Fibroblast of upper back skin (primary cell): ENCODE measurements at places on chromosomes 2 and 18.

DNA sequence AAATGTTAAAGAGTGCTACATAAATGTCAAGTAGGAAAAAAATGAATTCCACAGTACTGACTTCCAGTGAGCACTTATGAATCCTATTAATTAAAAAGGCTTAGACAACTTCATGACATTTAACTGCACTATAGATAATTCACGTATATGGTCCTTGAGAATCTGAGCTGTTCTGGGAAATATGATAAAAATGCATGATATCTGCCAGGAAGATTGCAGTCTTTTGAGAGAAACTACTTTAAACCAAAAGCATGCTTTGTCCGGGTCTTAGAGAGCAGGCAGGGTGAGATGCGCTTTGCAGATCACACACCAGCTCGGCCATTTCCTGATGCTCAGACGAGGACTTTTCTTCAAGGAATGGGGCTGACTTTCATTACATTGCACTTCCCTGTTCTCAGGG lies 42.6 kb downstream of the CMPK2 start:
- peak; percentile 90 for DNase-seq

GRCh38 chr2:168715849-168716248 lies 86.6 kb upstream of the NOSTRIN start:
- no peak for DNase-seq

GRCh38 chr2:237434866-237435311 lies 20.9 kb upstream of the COL6A3 start:
- DNase-seq, result peak; percentile 79

DNA sequence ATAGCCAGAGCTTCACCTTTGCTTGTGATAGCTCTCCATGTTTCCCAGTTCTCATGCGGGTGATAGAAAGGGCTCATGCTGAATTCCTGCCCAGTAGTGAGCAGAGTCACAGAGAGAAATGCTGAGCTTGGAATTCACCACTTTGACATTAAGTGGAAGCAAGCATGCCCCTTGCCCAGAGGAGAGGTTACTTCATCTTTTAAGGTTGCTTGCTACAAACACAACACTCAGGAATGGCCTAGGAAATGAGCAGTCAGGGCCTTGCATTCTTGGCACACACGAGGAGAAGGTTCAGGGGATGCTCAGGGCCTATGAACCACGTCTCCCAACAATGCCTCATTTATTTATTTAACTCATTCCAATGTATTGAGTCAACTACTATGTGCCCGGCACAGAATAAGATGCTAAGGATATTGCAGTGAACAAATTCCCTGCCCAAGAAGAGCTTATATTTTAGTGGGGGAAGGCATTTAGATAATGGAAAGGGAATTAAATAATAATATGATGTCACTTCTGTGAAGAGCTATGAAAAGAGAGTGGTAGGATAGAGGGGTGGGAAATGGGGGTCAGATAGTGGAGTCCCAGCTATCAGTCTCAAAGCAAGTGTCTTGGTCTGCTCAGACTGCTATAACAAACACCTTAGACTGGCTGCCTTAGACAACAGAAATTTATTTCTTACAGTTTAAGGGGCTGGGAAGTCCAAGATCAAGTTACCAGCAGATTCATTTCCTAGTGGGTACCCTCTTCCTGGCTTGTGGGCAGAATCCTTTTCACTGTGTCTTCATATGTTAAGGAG lies 42.1 kb downstream of the DDX18 start:
- DNase-seq, result peak; percentile 93

DNA sequence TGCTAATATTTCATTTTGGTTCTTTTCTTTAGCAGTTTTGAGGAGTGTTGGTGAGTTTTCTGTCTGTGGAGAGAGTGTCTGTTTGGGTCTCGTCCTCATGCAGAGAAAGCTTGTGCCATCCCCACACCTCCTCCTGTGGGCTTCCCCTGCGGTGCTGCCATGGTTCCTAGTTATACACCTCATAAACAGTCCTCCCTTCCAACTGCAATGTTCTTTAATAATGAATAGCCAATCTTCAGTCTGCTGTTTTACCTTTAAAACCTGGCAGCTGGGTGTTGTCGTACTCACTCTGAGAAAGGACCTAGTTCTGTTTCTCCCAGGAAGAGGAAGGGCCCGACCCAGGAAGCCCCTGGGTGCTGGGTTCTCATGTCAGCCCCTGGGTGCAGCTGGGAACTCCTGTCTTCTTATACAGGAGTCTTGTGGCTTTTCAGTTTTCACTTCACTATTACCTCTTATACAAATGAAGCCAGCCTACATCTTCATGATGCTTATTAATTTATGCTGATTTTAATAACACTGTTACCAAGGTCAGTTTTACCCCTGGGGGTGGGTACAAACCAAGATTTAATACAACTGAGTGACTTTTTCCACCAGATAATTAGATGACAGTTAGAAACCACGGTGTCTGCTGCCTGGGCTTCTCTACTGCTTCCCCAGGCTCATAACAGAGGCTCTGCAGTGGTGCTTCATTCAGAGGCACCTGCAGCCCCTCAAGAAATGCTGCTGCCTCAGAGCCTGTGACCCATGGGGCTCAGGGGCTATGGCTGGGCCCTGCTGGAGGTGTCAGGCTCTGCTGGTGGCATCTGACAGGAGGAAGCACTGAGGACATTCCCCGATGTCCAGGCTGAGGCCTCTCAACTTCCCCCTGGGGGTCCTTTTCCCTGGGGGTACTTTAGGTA lies 59.1 kb downstream of the COA5 start:
- no peak for DNase-seq
